Nephron progenitor cell (in vitro differentiated cells): ENCODE measurements at places on chromosomes 3 and 15.

DNA sequence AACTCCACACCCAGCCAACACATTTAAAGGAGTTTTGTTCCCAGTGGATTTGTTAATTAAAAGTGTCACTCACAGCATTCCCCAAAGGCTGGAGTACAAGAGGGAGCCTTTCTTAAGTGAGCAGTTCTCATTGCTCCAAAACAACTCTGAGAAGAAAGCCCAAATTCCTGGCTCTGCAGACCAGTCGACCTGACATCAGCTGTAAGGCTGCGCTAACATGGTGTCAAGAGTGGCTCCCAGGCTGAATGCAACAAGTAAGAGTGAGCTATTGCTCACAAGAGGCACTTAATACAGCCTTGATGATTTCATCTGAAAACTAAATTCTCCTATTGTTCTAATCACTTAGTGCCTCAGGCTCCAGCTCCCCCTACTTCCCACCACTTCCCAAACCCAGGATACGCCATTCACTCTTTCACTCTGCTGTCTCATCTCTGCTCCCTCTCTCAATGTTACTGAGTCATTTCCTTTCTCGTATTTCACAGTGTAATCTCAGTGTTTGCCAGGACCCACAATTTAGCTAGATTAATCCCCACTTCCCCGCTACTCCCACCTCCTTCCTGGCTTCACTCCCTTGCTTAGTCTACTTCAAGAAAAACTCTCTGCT lies 81.8 kb downstream of the WWTR1 start:
- no peak for DNase-seq

- DNase-seq, result no peak
Measured at GRCh38 chr3:134517791-134518190, 31.9 kb downstream of the CEP63 start.

DNA sequence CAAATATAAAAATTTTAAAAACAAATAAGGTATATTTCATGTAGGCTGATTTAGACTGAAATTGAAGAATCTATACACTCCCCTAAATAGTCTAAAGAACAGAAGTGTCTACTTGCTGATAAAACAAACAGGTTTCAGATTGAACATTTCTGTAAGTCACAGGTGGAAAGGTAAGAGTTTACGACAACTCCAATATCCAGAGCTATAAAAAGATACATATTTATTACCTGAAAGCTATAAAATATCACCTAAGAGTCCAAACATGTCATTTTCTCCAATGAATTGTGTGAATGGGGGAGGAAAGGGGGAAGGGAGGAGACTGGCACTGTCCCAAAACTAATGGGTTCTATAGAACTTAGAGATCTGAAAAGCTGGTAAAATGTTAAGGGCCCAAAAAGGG lies 26.1 kb downstream of the PPP1R2 start:
- DNase-seq, result no peak

GRCh38 chr3:128804017-128804810 lies 75.2 kb upstream of the ACAD9 start:
- no peak for DNase-seq

DNA sequence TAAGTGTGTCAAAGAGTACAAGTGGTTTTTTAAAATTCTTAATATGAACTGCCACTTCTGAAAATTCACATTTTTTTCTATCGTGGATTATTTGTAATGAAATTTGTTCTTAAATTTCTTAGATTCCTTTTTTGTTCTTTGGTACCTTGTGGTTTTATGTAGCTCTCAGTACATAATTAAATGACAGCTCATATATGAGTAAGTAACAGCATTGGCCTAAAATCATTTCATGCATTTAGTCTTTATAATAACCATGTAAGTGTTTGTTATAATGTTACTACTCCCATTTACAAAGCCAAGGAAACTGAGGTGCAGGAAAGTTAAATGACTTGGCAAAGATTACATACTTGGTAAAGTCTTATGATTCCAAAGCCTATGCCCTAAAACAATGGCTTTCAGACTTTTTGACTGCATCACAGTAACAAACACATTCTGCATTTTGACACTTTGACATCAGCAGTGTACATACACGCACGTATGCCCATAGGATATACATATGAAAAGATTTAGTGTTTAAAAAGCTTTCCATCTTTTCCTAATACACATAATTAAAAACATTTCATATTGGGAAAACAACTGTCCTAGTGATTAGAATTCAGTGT lies 14.9 kb downstream of the SPRED1 start:
- DNase-seq, result no peak

GRCh38 chr3:137259701-137260100 lies 301.9 kb downstream of the IL20RB start:
- DNase-seq, result no peak

DNA sequence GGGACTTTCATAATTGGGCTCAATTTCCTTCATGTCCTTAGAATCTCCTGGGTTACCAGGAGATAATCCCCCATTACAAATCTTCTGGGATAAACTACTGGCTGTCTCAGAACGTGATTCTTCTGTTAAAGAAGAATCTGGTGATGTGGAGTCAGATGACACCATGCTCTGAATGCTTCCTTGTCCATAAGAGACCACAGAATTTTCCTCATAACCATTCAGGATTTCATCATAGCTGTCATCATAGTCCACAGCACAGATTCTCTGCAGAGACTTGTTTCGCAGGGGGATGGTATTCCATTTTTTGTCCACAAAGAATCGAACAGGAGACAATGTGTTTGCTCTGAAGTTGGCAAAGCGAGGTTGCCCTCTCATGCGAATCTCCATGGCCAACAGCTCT lies 109.8 kb upstream of the TSPAN3 start:
- DNase-seq, result no peak

GRCh38 chr15:57680021-57680420 lies 26.5 kb upstream of the POLR2M start:
- DNase-seq, result no peak

- DNase-seq, result no peak
Measured at GRCh38 chr15:55823699-55824340, 80.9 kb upstream of the PRTG start.

DNA sequence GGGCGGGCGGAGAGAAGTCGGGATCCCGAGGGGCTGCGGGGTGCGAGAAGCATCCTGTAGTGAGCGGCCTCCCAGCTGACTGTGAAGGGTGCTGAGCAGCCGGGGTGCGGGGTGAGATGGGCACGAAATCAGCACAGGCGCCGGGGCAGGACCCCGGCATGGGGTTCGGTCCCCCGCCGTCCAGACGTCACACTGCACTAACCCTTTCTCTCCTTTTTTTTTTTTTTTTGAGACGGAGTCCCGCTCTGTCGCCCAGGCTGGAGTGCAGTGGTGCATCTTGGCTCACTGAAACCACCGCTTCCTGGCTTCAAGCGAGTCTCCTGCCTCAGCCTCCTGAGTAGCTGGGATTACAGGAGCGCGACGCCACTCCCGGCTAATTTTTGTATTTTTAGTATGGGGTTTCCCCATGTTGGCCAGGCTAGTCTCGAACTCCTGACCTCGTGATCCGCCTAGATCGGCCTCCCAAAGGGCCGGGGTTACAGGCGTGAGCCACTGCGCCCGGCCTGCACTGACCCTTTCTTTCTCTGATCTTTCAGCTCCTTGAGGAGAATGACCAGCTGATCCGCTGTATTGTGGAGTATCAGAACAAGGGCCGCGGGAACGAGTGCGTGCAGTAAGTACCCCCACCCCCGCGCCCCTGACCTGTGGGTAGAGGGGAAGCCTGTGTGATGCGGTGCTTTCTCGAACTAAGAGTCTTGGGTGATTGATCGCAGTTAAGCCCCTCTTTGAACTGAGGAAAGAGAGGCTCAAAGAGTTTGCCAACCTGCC lies 513 bp downstream of the SS18L2 start:
- DNase-seq, result peak; percentile 35

DNA sequence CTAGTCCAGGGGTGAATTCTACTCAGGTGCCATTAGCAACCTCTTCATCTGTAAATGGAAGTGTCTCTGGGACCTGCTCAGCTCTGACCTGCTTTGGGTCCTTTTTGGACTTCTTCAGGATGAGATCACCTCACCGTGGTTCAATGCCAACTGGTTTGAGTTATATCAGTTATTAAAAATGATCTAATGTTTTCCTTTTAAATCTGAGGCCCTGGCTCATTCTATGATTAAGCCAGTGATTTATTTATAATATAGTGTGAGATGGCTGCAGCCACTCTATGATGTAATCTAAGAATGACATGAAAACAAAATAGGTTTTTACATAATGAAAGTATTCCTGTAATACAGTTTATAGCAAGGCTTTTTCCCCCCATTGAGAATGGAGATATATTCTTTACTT lies 79.4 kb downstream of the LPP start:
- no peak for DNase-seq

DNA sequence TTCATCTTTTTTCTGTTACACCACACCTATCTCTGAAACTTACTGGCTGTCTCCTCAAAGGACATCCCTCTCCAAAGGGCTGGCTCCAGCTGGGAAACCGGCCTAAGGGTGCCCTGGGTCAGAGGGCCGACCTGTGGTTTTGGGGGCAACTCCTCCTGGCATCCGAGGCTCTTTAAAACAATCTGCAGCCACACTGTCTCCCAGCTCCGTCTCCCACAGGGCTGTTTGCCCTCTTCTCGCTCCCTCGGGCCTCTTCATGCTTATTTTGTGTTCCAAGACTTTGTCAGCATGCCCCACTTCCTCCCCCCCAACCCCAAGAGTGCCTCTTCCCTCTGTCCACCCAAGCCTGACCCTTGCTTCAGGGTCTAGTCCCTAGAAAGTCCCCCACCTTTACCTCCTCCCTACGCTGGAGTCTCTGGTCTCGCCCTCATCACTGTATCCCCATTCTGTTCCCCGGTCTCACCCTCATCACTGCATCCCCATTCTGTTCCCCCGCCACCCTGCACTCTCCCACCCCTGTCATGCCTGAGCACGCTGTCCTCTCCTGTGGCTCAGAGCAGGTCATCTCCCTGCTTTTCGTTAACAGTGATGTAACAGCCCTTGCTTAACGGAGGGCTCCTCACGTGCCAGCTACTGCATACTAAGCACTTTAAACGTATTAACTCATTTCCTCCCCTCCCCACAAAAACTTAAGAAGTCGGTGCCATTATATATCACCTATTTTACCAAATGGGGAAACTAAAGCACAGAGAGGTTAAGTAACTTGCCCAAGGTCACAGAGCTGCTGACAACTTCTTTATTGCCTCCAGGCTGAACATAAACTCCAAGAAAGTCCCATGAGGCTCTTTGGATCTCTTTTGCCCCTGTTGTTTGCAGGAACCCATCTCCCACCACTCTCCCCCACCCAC lies 1.1 kb upstream of the CSK start:
- DNase-seq, result no peak

GRCh38 chr3:68866157-68866556 lies 66.2 kb downstream of the TAFA4 start:
- DNase-seq, result no peak

GRCh38 chr3:125186261-125186787 lies 26.2 kb downstream of the SLC12A8 start:
- peak; percentile 11 for DNase-seq

GRCh38 chr3:96059301-96059700 lies 755.1 kb upstream of the EPHA6 start:
- no peak for DNase-seq

- DNase-seq, result no peak
Measured at GRCh38 chr3:13689373-13690260, 140.7 kb downstream of the FBLN2 start.

- DNase-seq, result no peak
Measured at GRCh38 chr15:69305204-69305931, 6.7 kb downstream of the PAQR5 start.

DNA sequence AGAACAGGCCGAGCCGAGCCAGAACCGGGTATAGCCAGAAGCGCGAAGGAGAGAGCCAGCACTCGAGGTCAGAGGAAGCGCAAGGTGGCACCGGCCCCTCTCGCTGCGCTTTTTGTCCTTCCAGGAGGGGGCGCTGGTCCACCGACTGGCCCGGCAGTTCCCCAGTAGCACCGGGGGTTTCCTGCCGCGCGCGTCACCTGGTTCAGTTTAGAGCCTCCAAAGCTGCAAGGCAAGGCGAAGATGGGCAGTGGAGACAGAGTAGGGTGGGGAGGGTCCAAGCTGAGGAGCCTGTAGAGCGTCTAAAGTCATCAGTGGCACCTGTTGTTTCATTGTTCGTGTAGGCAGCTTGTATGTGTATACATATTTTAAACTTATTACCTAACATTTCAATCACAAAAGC lies 7.6 kb upstream of the NR2E3 start:
- DNase-seq, result no peak

DNA sequence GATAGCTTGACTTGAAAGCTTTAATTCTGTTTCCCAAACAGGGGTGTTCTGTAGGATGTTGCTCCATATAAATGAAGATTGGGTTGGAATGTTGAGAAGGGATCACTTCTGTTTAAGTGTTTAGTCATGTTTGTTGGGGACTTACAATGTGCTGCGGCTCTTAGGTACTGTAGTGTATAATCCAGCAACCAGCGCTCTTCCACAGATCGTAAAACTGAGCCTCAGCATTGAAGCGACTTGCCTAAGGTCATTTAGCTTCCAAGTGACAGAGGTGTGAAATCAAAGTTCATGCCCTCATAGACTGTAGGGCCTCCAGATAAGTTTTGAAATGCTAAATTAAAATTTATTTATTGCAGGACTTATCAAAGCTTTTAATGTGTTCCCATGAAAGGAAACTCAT lies 1.8 kb downstream of the MKRN2 start:
- DNase-seq, result no peak

- DNase-seq, result no peak
Measured at GRCh38 chr3:177250151-177250550, 52.9 kb upstream of the TBL1XR1 start.

DNA sequence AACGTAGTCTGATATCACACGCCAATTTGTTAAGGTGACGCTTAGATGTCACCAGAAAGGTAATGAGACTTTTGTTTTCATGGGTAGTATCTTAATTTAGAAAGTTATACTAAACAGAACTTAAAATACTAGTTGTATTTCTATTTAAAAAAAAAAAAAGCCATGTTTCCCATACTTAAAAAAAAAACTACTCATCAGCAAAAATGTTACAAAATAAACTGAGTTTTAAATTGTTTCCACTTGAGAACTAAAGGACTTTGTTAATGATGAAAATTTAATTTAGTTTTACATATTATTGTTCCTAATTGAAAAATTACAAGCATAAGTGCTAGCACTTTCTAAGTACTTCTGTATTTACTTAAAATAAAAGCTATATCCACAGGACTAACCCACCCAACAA lies 300.8 kb upstream of the ATP11B start:
- DNase-seq, result no peak

DNA sequence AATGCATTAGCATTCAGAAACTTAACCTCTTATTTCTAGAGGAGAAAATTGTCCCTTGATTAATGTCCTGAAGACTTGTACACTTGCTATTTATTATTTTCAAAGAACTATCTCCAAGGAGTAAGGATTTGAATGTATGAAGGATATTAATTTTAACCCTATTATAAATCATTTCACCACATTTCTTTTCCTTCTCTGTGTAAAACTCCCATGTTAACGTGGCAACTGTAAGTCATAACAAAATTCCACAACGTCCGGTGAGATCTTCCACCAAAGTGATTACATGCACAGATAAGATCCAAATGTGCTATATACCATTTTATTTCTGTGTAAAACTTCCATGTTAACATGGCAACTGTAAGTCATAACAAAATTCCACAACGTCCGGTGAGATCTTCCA lies 229.1 kb upstream of the ARHGEF26 start:
- DNase-seq, result no peak

GRCh38 chr15:74432968-74433591 lies 678 bp downstream of the SEMA7A start:
- peak; percentile 46 for DNase-seq
